SK-N-SH (cell line): ENCODE measurements at places on chromosomes 2 and 18.

- no peak for DNase-seq
These were observed 187.7 kb downstream of the MYO3B start for GRCh38 chr2:170365686-170366085.

DNA sequence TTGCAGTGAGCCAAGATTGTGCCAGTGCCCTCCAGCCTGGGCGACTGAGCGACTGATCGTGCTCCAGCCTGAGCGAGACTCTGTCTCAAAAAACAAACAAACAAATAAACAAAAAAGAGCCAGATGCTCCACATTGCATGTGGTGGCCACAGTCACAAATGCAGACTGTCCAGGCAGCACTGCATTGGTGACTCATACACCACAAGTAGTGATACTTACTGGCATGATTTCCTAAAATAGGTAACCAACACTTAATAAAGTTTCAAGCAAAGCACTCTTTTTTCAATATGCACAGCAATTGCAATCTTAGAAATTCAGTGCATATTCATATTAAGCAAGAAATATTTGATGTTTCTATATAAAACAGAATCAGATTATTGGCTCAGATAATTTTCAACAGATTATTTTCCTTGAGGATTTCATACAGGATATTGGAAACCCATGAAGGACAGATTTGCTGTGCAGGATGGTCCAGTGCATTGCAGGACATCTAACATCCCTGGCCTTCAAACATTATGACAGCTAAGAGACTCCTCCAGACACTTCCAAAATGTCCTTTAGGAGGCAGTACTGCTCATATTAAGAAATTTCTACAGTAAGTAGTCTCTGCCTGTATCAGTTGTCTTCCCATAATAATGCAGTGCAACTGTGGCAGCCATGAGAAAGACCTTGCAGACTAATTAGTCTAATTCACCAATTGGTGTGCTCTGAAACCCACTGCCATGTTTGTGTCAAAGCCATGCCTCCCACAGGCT lies 10.5 kb upstream of the SLC1A4 start:
- no peak for DNase-seq

- no peak for DNase-seq
These were observed 117.5 kb downstream of the TMEM163 start for GRCh38 chr2:134601264-134601663.

DNA sequence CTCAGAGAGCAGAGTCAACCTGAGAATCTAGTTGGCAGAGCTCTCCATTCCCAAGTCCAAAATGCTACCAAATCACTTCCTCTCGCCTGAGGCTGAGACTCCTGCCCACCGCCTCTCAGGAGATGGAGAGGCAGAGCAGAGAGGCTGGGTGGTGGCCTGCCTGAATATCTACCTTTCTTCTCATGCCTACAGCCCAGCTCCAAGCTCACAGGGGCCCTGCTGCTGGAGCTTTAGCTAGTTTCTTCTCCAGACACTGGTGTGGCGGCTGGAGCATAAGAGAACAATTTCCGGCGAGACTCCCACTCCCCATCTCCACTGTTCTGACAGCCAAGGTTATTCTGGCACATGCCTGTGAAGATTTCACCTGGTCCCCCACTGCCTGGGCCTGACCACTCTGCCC lies 8.1 kb upstream of the CYP26B1 start:
- DNase-seq = no peak

DNA sequence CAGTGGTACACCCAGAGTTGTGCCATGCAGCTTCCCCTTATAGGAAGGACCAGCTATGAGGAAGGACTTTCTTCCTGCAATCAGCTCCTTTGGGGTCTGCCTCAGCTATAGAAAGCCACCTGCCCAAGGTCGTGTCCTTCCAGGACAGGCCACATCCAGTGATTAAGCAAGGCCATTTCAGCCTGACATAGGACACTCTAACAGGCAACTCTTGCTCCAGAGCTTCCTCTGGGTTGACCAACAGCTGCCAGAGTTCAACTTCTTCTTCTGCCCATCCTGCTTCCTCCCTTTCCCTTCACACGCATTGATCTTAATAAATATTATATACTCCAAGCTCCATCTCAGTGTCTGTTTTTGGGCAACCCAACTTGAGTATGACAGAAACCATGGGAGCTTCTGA lies 12.8 kb downstream of the LRP2 start:
- no peak for DNase-seq

DNA sequence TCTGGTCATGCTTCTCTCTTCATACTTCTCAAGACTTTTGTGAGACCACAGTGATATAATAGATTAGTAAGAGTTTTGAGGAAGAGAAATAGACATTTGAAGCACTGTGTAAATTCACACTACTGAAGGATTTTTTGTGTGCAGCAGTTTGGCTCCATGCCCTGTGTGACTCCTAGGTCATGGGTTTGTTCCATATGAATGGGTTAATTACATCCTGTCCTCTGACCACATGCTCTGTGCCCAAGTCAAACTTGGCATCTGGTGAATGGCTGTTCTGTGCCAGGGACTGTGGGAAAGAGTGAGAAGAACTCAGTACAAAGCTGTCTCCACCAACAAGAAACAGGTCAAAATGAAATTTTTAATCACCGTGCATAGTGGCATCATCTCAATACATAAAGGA lies 304.0 kb downstream of the LNPK start:
- no peak for DNase-seq

- no peak for DNase-seq
These were observed 91.5 kb upstream of the STK39 start for GRCh38 chr2:168338803-168339437.

DNA sequence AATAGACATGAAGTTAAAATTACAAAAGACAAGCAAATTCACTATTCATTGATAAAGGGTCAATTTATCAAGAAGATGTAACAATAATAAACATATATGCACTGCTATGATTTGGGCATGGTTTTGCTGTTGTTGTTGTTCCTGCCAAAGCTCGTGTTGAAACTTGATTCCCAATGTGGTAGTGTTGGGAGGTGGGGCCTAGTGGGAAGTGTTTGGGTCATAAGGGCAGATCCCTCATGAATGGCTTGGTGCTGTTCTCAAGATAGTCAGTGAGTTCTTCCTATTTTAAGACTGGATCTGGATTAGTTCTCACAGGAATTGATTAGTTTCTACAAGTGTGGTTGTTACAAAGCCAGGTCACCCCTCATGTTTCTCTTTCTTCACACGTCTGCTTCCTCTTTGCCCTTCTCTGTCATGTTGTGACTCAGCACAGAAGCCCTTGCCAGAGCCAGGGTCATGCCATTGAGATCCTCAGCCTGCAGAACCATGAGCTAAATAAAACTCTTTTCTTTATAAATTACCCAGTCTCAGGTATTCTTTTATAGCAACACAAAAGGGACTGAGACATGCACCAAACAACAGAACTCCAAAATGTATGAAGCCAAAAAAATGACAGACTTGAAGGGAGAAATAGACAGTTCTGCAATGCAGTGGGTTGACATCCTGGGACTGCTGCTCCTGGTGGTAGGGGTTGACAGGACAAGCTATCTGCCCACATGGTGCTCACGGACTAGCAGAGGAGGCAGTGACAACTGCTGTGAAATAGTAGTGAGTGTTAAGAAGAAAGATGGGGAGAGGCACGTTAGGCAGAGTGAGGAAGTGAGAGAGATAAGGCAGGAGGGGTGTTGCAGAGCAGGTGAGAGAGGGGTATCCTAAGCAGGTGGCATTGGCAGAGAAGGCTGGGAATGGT lies 18.6 kb upstream of the SKA1 start:
- DNase-seq = no peak

DNA sequence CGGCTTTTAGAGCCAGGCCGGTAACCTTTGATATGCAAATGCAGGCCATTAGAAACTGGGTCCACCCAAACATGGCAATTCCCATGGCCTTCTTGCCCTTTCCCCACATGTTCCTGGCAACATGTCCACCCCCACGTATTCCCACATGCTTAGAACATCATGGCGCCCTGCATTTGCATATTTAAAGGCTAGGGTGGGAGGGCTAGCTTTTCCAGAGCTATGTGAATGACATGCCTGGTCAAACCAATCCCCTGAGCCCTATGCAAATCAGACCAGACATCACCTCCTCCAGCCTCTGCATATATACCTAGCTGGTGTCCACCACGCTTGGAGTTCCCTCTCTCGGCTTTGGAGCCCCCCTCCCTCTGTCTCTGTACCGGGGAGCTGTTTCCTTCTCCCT lies 481.9 kb downstream of the CDH2 start:
- no peak for DNase-seq

- no peak for DNase-seq
These were observed 86.9 kb upstream of the LMAN1 start for GRCh38 chr18:59446012-59446411.

GRCh38 chr2:134683561-134684112 lies 35.2 kb downstream of the TMEM163 start:
- DNase-seq = no peak

DNA sequence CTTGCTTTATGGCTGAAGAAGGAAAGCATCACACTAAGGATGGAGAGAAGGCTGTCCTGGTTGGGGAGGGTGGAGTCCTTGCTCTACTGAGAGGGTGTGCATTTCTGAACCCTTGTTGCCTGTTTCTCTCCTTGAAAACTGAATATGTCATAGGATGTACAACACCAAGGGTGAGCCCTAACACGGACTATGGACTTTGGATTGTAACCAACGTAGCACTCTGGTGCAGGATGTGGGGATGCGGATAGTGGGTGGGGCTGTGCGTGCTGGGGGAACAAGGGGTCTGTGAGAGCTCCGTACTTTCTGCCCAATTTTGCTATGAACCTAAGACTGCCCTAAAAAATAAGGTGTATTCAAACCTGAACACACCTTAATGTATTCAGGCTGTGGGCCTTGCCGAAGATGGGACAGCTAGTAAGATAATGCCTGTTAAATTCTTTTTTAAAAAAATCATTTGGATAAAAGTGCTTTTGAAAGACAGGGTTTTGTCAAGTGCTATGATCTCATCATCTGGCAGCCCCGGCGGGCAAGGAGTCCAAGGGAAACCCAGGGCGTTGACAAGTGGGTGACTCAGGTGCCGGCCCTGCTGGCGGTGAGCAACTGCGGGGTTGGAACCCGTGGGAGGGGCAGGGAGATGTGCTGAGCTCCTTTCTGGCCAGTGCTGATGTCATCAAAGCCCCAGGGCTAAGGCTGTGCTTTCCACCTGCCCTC lies 54.0 kb downstream of the GATA6 start:
- no peak for DNase-seq

- no peak for DNase-seq
These were observed 59.9 kb upstream of the SPAG16 start for GRCh38 chr2:213224366-213224765.

GRCh38 chr18:77044866-77045664 lies 87.5 kb downstream of the MBP start:
- no peak for DNase-seq

DNA sequence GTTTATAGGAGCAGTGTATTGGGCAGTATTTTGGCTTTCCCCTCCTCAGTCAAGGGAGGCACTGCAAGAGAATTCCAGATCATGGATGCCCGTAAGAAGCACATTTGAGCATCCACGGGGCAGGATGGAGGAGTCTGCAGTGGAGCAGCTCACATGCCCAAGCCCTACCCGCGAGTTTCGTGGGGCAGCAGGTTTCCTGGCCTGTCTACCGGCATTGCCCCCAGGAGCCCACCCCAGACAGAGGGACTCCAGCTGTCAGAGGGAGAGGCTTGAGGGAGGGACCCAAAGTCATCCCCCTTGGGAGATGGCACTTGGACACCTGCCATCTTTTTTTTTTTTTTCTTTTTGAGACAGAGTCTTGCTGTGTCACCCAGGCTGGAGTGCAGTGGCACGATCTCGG lies 31.3 kb downstream of the TMEM177 start:
- DNase-seq = no peak

DNA sequence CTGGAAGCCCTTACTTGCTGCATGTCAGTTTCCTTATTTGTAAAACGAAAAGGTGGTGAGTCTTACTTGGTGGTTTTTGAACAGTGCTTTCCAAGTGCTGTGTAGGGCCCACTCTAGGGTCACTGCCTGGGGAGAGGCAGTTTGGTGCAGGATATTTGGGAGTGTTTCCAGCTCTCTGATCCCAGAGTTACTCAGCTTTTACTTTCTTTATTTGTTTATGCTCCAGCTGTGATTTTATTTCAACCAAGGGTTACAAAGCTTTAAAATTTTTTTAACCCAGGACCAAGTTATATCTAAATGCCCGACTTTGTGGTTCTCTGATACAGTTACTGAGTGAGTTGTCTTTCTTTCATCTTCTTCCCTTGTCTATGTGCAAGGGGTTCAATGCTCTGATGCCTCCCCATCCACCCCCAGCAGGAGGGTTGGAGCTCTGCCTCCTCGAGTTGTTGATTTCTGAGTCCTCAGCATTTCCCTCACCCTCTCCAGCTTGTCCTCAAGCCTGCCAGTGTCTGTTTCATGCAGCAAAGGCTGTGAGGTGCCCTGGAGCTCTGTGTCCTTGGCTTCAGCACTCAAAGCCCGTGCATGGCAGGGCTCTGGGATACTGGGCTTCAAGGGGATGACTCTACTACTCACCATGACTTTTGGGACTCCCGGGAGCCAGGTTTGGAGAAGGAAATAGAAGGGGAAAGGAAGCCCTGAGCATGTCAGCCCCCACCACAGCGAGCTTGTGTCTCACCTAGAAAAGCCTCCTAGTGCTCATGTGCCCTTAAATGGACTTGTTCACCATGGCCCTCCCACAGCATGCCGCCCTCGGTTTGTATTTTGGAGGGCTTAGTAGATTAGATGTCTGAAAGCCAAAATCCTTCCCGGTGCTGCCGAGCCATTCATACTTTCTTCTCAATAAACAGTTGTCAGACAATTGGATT lies 236.8 kb downstream of the SETBP1 start:
- DNase-seq = no peak

- DNase-seq = no peak
These were observed 44.5 kb upstream of the RMND5A start for GRCh38 chr2:86675511-86676015.

- DNase-seq = no peak
These were observed 191.9 kb upstream of the CRIM1 start for GRCh38 chr2:36163520-36164254.

DNA sequence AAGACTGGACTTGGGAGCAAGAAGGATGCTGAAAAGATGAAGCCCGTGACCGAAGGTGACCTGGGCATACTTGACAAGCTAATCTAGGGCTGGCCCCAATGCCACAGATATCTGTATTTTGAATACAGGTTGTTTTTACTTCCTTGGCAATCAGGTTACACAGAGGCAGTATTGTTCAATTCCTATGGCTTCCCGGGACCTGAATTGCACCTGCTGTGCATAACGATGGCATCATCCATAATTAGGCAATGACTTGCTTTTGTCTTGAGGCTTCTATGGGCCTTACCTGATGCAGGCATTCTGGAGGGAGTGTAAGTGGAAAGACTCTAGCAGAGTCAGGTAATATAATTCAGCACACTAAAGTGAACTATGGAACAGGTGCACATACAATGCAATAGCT lies 60.6 kb upstream of the CUL3 start:
- no peak for DNase-seq

- no peak for DNase-seq
These were observed 131.7 kb upstream of the NDUFV2 start for GRCh38 chr18:8970843-8971242.
